Astrocyte of the hippocampus (primary cell): ENCODE measurements at places on chromosomes 1 and 21.

GRCh38 chr1:218284377-218284916 is 646 bp upstream of the RRP15 start:
- no peak for DNase-seq

GRCh38 chr1:119791377-119791776 is 19.9 kb downstream of the REG4 start:
- no peak for DNase-seq

DNA sequence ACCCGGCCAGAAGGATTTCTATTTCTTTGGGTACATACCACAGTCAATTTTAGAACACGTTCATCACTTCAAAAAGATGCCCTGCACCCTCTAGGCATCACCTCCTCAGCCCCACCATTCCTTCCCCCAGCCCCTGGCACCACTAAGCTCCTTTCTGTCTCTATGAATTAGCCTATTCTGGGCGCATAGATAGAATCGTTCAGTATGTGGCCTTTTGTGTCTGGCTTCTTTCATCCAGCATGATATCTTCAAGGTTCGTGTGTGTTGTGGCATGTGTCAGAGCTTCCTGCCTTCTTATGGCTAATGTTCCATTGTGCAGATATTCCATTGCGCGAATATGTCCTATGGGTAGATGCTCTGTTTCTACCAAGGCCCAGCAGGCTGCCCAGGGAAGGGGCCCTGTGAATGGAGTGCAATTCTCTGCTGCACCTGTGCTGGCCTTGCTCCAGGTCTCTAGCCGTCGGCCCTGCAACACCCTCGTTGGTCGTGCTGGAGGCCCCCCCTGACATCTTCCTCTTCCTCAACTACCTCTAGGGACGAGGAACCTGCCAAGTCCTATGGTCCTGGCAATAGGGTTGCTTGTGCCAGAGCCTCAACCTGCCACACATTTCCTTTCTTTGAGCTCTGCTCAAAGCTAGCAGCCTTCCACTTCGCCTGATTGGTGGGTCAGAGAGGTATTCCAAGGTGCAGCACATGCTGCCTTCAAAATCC is 113.5 kb downstream of the RIPK4 start:
- DNase-seq: no peak

GRCh38 chr1:227869851-227870305 is 54.4 kb downstream of the PRSS38 start:
- no peak for DNase-seq

DNA sequence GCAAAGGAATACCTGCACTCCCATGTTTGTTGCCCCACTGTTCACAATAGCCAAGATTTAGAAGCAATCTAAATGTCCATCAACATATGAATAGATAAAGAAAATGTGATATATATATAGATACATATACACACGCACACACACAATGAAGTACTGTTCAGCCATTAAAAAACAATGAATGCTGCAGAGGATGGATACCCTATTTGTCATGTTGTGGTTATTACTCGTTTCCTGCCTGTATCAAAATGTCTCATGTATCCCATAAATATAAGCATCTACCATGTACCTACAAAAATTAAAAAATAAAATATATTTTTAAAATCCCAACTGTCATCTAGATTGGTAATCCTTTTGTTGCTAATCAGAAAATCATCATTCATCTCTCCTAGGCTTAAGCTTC is 634.8 kb upstream of the ADGRL2 start:
- DNase-seq: no peak

GRCh38 chr1:211735208-211736170 is 60.1 kb upstream of the NEK2 start:
- peak; percentile 96 for DNase-seq

DNA sequence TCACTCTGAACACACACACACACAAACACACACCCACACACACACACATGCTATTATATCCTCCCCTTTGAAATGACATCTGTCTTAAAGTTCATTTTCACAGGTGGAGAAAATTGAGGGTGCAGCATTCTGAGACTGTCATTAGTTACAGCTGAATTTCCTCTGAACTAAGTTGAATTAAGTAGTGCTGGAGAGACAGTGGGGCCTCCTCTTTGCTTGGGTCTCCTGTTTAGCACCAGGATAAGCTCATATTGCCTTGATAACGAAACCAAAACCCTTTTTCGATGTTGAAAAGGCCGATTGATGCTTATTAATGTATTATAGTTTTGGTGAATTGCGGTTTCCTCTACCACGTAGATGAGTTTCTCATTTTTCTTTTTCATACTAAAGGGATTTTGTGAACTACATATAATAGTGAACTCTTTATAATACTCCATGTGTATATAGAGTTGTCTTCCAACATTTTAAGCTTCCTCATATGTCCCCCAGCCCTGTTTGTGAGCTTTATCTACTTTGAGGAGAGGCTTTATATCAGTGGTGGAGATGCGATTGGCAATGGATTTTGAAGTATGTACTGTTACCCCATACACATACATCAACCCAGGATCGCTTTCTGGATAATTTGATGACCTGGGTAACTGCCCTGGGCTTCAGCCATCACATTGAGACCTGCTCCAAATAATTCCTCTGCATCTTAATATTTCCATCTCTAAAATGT is 17.4 kb downstream of the DYNLT5 start:
- no peak for DNase-seq

GRCh38 chr21:35223480-35224156 is 174.5 kb upstream of the RUNX1 start:
- peak; percentile 53 for DNase-seq

DNA sequence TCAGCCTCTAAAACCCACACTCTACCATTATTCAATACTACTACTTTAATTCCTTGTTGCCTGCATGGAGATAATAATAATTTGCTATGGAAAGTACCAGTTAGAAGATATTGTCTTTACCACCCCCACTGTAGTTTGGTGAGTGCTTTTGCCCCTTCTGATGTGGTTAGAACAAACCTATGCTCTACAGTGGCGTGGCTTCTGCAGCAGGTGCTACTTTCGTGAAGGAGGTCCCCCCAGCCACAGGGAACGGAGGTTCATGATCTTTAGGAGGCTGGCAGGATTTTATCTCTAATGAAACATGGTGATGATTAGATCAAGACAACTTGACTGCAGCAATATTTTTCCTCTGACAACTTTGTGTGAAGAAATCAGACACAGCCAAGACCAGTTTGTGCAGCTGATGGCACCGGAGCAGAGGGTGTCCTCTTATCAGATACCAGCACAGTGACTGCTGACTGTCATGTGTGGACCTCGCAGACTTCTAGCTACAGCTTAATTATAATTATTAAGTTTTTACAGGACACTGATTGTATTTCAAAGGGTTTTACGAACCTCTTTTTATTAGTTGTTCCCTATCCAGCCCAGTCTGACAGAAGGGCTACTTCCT is 10.7 kb upstream of the TCHH start:
- no peak for DNase-seq

GRCh38 chr21:39713905-39714304 is 31.1 kb upstream of the IGSF5 start:
- DNase-seq: no peak

DNA sequence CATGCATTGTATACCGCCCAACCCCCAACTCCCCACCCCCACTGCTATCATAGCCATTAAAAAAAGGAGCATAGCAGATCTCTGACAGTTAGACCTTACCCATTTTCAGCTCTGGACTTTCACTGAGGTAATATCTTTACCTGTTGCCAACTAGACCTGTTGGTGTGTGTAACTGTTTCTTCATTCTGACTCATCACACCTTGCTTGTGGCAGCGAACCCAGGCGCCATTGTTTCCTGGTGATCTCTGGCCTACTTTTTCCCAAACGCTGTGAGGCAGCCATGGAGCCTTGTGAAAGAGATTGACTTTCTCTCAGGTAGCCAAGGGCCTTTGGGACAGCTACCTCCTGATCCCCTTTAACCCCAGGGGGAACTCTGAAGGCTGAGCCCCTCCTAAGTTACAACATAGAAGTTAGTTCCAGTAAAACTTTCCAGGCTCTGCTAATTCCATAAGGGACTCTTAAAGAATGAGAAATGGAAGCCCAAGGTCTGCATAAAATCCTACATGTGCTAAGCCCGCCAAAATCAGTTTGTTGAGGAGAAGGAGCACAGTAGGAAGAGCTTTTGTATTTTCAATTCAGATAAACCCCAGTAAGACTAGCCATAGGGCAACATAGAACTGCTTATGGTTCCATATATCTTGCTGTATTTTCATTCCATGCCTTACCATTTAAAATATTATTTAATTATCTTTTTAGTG is 196.1 kb upstream of the CAMK1G start:
- DNase-seq: no peak

DNA sequence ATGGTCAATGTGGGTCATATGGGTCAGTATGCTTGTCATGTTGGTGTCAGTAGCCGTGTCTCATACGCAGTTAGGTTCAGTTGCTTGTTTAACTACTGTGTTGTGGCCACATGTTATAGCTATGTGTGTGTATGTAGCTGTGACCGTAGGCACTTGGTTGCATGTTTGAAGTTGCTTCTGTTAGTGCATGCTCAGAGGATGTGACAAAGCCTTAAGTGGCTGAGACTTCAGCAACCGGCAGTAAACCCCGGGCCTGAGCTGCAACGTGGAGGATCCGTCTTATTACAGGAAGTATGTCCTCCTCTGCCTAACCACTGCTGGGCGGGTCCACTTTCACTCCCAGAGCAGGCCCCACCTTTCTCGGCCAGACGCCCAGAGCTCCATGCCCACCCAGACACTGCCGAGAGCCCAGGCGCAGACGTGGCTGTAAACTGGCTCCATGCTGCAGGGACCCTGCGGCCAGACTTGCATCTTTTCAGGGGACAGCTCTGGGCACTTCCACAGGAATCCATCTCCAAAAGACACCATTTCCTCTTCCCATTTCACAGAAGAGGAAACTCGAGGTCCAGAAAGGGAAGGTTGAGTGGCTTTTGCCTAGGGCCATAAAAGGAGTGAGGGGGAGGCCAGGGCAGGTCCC is 2.2 kb downstream of the TCEA3 start:
- DNase-seq: peak; percentile 70

GRCh38 chr1:160085686-160086455 is 4.5 kb downstream of the KCNJ9 start:
- peak; percentile 87 for DNase-seq

DNA sequence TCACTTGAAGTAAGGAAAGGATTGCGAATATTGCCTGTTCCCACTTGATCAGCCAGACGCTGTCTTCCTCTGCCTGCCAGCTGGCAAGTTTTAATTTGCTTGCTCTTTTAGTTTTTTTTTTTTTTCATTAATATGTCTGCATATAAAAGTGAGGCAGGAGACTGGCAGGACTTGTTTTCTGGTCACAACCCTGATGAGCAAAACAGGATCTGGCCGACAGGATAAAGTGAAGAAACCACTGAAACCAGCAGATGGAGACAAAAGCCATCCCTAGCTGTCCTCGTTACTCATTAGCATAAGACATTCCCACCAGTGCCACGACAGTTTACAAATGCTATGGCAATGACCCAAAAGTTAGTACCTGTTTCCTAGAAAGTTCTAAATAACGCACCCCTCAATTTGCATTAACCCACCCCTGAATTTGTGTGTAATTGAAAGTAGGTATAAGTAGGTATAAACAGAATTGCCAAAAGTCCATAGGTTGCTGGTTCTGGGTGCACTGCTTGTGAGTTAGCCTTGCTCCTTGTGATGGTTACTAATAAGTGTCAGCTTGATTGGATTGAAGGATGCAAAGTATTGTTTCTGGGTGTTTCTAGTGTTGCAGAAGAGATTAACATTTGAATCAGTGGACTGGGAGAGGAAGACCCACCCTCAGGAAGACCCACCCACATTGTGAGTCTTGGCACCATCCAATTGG is 60.8 kb downstream of the ZNF684 start:
- peak; percentile 54 for DNase-seq

- no peak for DNase-seq
Observed at GRCh38 chr1:212491454-212491853, 58.7 kb downstream of the NENF start.

- DNase-seq: peak; percentile 97
Observed at GRCh38 chr1:244104309-244105060, 53.4 kb downstream of the ZBTB18 start.

DNA sequence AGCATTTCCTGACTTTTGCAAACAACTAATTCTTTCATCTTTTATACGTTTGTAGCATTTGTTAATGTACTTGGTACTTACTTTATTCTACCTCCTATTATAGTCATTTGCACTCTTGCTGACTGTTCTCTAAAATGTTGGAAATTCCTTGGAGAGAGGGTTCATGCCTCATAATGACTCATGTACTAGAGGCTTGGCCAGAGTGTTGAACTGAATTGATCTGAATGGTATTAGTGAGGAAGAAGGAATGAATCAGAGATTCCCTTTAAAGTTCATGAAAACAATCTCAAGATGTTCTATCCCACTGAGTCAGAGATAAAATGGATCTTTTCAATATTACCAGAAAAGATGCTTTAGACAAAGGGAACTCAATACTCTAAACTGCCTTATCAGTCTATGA is 383.4 kb downstream of the SEC16B start:
- DNase-seq: peak; percentile 82

DNA sequence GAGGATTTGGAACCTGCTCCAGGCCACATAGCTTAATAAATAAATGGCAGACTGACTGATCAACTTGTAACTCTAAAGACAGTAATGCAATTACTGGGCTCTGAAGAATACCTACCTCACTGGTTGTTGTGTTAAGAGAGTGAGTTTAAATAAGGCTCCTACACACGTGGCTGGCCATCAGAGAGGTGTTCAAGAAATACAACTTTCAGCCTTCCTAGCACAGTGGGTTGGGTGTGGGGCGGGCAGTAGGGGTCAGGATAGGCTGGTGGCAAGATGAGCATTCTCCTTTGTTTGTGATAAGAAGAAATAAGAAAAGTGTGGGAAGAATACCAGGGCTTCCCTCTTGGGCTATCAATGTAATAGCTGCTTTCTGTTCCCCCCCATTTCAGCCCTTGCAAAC is 151.3 kb downstream of the DAB1 start:
- DNase-seq: no peak

DNA sequence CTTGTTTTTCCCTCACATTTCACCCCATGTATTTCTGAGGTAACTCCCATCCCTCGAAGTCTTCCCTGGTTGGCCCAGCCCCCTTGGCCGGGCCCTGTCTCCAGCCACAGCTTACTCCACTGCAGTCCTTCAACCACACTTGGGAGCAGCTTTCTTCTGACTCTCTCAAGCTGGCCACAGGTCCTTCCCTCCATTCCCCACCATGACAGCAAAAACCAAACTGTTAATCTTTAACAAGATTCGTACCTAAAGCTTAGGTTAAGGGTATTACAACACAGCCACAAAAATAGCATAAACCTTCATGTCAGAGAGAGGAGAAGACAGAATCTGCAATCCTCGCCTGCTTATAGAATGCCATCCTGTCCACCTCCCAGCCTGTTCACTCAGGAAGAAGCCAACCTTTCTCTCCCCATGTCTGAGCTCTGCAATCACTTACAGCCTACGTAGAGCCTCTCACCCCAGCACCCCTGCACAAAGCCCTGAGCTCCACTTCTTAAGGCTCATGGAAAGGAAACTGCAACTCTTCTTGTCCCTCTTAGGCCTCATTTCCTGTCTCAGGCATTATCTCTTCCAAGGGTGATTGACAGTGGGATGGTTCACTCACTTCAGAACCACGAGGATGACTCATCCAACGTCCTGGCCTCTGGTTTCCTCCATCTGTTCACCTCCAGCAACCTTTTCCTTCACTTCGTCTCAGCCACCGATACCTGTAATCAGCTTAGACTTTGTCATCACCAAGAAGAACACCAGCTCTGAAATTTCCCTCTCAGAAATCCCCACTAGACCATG is 72.8 kb downstream of the CD2 start:
- DNase-seq: no peak
